ENCODE measurements at places on chromosomes 16 and 17.

DNA sequence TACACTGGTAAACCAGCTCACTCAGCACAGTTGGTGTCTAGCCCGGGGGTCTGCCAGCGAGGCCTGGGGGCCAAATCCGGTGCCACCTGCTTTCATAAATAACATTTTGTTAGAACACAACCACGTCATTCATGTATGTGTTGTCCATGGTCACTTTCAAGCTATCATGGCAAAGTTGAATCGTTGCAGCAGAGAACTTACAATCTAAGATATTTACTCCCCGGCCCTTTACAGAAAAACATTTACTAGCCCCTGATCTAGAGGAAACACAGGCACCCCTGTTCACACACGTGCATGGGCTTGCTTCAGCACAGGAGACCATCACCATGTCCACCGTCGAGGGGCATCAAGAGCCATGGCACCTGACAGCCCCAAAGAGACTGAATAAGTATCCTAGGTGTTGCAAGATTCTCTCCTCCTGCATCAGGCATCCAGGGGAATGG, 111.4 kb upstream of the DNAH9 start:
- DNase-seq: no peak

DNA sequence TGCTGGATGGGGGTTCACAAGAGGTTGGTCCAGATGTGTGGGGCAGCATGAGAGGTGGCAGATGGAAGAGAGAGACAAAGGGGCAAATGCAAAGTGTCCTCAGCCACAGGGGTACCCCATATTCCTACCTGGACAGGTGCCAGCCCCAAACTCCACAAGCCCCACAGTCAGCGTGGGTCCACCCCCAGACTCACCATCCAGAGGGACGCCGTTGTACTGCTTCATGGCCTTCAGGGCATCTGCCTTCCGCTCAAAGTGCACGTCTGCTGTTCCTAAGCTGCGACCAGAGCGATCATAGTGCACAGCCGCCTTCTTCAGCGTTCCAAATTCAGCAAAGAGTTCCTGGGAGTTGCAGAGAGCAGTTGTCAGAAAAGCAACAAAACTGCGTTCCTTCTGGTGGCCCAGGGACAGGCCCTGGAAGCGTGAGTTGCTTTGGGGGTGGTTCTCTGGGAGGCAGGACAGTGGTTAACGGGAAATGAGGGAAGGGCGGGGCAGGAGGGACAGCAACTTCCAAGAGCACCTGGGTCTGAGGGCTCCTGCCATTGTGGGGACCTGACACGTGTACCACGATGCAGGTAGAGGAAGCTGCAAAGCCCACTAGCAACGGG, 2.3 kb downstream of the ALYREF start:
- no peak for DNase-seq

GRCh38 chr17:44221084-44221861, 1.8 kb upstream of the UBTF start:
- peak; percentile 87 for DNase-seq

GRCh38 chr17:28078341-28079229, 36.1 kb downstream of the NLK start:
- DNase-seq: no peak

DNA sequence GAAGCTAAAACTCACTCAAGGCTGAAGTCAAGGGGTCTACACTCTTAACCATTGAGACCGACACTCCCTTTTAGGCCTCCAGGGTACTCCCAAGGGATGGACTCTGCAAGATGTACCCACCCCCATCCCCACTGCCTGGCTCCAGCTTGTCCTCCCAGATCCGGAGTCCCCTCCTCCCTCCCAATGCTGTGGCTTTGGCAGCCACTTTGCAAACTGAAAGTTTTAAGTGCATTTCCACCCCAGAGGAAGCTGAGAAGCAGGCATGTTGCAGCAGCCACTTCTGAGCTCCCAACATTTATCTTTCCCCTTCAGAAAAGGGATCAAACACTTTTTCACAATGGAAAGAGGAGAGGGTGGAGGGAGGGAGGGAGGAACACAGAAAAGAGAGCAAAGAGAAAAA, 115.2 kb downstream of the COPRS start:
- no peak for DNase-seq

DNA sequence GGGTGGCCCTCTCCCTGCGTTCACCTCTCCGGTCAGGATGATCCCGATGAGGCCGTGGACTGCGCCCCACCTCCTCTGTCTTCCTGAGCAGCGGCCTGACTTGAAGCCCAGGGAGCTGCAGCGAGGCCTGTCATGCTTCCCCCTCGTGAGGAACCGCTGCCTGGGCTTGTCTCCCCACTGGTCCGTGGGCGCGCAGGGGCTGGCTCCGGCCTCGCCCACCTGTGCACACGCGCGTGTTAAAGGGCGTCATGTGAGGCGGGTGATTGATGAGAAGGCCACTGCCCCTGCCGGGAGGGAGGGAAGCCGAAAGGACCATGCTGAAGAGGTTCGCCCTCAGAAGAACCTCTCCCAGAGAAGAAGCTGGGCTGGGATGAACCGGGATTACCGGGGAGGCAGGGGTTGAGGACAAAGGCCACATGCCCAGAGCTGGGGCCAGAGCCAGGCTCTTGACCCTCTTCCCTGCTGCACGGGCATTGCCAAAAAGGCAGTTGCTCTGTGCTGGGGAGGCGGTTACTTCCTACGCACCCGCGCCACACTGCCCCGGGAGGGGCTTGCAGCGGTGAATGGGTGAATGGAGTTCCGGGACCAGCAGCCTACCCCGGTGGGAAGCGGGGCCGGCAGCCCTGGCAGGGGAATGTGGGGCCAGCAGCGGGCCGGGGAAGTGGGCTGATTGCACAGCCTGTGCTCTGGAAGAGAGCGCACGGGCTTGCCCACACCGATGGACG, 85.9 kb upstream of the GSE1 start:
- no peak for DNase-seq

DNA sequence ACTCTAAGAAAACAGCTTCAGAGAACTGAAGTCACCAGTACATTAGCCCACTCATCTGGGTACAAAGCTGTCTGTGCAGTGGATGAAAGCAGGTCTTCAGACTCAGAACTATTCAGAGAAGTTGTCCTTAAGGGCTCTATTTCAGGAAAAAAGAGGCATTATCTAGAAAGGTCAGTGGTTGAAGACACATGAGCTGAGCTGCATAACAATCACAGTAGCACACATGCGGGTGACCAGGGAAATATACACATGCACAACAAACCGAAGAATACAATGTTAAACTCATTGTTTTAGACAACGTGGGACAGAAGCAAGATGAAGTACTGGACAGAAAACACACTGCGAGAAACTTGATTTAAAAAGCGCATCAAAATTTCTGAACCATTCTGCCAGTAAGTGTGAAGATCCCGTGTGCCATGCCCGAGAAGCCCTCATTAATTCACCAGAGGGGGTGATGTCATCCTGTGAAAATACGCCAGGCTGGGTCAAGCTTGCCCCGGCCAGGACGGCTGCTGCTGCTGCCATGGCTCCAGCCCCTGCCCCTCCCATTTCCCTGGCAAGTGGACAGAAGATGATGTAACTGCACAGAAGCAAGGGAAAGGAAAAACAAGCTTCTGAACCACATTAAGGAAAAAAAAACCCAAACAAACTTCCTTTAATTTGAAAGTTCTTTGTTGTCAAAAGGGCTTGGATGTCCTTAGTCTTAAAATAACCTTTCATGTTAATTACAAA, 10.1 kb downstream of the DYNC1LI2 start:
- peak; percentile 94 for DNase-seq

GRCh38 chr16:807347-808084, 7.0 kb upstream of the GNG13 start:
- peak; percentile 93 for DNase-seq

DNA sequence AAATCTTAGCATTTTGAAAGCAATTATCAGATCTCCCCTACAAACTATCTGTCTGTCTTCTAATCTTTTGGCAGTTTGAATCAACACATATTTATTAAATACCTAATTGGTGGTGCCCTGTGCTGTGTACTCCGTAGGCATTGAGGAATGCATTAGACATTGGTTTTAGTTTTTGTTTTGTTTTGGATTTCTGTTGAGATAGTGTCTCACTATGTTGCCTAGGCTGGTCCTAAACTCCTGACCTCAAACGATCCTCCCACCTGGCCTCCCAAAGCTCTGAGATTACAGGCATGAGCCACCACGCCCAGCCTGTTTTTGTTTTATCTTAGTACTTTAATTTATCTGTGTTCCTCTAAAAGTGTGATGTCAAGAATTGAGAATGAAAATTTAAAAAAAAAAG, 124.8 kb upstream of the RBL2 start:
- DNase-seq: no peak

DNA sequence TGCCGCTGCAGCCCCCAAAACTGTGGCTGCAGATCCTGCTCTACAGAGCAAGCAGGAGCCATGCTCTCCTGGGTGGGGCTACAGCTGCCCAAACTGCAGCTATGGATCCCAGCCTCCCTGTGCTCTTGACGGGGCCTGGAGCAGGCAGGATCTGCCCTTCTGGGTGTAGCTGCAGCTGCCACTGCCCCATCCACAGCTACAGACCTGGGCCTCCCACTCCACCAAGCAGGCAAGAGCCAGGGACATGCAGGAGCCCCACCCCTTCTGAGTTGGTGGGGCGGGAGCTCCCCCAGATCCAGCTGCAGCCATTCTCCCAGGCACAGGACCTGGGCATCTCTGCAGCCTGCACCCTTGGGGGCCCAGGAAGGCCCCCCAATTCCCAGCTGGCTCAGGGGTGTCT, 551.2 kb upstream of the CA10 start:
- DNase-seq: peak; percentile 60

GRCh38 chr16:8694795-8695728, 20.6 kb downstream of the ABAT start:
- no peak for DNase-seq

DNA sequence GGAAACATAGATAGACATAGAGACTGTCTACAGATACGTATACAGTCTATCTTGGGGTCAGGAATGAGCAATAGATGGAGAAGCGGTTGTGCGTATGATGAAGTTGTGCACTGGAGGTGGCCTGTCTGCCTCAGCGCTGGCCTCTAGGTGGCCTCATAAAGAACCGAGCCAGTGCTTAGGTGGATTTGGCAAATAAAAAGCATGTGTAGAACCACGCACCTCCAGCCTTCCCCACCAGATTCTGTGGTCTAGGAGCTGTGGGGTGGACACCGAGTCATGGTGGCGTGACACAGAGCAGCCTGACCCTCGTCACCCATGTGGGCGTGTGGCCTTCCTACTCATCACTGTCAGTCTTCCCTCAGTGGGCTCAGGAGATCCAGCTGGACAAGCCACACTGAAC, 34.0 kb downstream of the PGS1 start:
- DNase-seq: no peak

Measured in coronary artery (tissue), 2 donors.